ENCODE measurements at places on chromosomes 16 and 17. TPM values are rescaled to one million over a fixed set of nuclear protein-coding genes. Genes with fewer than 3 reads are reported as not detected.
A peak's percentile ranks its signal among the peaks of the same experiment; 100 is the strongest.

KIF2B gene
- polyA plus RNA-seq = not detected

DNA sequence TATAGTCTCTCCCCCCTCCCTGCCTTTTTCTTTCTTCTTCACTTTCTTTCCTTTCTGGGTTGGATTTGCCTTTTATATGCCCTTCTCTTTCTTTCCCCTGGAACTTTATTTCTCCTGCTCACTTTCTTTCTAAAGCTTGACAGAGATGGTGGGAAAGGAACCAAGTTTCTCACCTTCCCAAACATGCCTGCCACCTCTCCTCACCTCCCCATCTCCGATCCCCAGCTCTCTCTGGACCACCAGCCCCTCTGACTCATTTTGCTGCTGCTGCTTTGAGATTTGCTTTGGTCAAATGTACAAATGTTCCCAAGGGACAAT lies 6.7 kb upstream of the LHX1 start:
- DNase-seq = no peak

FBXW10B gene
- polyA plus RNA-seq = 0.97 TPM

DNA sequence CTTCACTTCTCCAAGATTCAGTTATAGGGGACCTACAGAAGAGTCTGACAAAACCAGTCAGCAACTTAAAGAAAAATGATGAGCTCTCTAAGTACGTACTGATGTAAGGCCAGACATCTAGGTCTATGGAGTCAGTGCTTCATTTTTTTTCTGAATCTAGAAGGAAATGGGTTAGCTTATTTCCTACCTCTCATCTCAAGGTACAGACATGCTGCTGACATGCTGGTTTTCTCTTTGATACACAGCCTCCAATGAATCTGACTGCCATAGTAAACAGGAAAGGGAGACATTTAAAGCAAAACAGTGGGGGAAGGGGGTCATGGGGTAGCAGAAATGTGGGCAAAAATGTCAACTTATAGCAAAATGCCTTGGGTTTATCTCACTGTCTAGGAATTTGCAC lies 16.4 kb downstream of the CDR2 start:
- DNase-seq = no peak

GRCh38 chr17:43021741-43022512 lies at the start of gene VAT1:
VAT1 (minus strand) TSS chr17:43022385; CDS start chr17:43022322, 63 bp downstream.
- no peak for DNase-seq

SLC22A31 gene
- polyA plus RNA-seq = not detected

DNA sequence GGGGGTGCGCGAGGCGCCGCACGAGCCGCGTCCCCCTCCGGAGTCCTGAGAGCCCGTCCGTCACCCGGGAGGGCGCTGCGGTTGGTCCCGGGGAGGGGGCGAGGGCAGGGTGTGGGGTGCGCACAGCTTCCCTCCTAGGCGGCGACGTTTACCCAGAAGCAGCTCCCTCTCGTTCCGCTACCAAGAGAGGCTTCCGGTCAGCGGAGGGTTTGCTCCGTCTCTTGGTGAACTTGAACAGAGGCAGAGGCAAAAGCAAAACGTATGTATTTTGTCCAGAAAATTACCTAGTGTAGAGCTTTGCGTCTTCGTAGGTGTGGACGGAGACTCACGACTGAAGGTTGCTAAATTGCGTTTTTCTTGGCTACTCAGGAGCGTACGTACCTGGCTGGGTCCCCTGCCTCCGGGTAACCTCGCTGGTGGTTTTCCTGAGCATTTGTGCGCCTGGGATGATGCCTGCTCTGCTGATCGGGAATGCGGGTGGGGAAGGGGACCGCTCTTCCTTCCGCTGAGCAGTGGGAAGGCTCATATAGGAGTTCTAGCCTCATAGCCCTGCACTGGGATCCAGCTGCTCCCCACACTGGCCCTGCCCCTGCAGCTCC lies 833 bp downstream of the WSCD1 start:
- no peak for DNase-seq

CEP295NL gene
- 0.19 TPM for polyA plus RNA-seq

GRCh38 chr16:20175358-20175757 lies 101.7 kb upstream of the GPR139 start:
- no peak for DNase-seq

FBXW10 gene
- 0.09 TPM for polyA plus RNA-seq

NEUROD2 gene
- not detected for polyA plus RNA-seq

GRCh38 chr17:81869221-81870130 lies 1.7 kb downstream of the ARHGDIA start:
- no peak for DNase-seq

GRCh38 chr16:78607465-78607864 lies 508.0 kb downstream of the WWOX start:
- no peak for DNase-seq

- DNase-seq = no peak
Observed at GRCh38 chr16:63890081-63890480, 1231.8 kb downstream of the CDH11 start.

CTRL gene
- polyA plus RNA-seq = 0.14 TPM

HOXB6 gene
- polyA plus RNA-seq = 15.4 TPM

PPY gene
- not detected for polyA plus RNA-seq

DNA sequence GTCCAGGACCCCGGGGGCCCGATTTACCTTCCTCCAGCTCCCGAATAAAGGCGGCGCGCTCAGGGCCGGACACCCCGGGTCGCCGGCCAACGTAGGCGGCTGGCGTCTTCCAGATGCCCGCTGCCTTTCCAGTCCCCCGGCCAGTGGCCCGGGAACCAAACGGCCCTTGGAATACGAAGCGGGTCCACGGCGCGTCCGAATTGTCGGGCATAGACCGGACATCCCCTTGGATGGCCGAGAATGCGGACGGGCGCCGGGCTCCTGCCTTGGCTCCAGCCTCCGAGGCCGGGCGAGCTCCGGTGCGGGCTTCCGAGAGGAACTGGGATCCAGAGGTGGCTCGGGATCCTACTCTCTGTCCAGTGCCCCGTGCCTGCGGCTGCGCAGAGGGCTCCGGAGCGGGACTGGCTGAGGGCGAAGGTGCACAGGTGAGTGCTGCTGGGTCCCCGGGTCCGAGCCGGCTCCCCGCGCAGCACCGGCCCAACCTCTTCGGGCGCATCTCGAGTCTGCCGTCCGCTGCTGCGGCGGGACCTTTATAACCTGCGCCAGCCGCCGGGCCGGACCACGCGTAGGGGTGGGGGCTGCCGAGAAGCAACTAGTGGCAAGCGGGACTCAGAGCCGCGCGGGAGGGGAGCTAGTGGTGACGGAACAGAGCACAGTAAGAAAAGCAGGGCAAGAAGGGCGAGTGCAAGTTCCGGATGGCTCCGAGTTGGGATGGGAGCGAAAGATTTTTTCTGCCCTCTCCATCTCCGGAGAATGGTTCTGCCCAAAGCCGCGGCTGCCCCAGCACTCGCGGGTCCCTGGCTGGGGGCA lies at the start of gene HAP1:
Gene HAP1 (minus strand): TSS at position 505 of the 810 bp plus-strand sequence. CDS start 9 bp downstream, at position 496.
- no peak for DNase-seq

GRCh38 chr17:80449930-80450576 lies 26.4 kb downstream of the NPTX1 start:
- peak; percentile 36 for DNase-seq

DNA sequence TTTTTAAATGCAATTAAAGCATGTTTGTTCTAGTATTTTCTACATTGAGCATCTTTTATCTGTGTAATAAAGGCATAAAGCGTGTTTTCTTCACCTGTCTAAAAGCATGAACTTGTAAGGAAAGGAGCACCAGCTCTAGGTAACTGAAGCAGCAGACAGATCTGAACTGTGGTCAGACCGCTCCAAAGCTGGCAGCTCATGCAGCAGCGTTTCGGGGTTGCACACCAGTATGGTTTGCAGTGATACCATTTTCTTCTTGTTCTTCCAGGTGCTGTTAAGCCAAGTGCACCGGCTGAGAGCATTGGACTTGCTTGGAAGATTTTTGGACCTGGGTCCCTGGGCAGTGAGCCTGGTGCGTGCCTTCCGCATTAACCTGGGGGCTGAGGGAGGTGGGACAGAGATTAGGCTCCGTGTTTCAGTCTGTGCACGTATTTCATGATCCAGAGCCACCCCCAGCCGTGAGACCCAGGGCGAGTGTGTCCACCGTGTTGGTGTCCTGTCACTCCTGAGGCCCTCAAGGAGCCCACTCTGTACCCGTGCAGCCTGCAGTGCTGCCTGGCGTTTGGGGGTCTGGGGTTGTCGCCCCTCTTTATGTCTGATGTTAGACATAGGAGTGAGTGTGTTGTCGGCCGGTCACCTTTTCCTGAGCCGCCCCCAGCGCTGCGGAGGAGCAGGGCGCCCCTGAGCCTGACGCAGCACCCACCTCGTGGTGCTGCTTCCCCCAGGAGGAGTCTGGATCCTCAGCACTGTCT lies 136.3 kb upstream of the CHMP6 start:
- no peak for DNase-seq

GRCh38 chr17:39095309-39095686 lies 56.1 kb downstream of the PLXDC1 start:
- DNase-seq = no peak

GRCh38 chr17:72111336-72111923 lies 9.4 kb upstream of the SOX9 start:
- no peak for DNase-seq

GRCh38 chr16:42691-43090 lies 10.7 kb downstream of the POLR3K start:
- DNase-seq = no peak

- no peak for DNase-seq
Observed at GRCh38 chr16:51579652-51580360, 428.7 kb upstream of the SALL1 start.

- no peak for DNase-seq
Observed at GRCh38 chr16:73433731-73434307, 385.9 kb upstream of the ZFHX3 start.

DNA sequence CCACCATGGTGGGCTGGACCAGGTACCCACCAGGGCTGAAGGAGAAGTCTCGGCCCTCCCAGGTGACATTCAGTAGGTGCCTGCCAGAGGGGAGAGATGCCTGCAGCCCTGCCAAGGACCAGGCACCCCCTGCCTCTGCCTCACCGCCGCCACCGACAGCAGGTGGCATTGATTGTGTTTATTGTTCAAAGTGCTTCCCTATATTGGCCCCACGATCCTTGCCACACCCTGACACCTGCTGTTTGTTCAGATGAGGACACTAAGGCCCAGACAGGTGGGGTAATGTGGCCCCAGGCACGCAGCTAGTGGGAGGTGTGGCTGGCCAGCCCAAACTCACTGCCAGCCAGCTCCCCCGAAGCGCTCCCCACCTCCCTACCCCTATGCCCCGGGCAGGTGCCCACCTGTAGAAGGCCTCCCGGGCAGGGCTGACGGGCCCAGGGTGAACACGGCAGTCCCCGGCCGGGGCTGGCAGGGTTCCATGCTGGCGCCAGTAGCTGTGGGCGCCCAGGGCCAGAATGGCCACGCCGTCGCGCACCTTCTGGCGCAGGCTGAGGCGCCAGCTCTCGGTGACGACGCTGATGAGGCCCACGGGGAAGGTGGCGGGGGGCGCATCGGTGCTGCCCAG lies 8.0 kb downstream of the GRIN2C start:
- no peak for DNase-seq

GRCh38 chr17:61065263-61065773 lies 334.3 kb upstream of the TBX2 start:
- no peak for DNase-seq

- DNase-seq = no peak
Observed at GRCh38 chr16:48852458-48852857, 242.5 kb upstream of the N4BP1 start.

GRCh38 chr16:75256059-75256571 lies 4.7 kb upstream of the BCAR1 start:
- DNase-seq = no peak
